ENCODE measurements at places on chromosomes 7 and 10.

- DNase-seq: peak; percentile 23
Observed at GRCh38 chr10:83991986-83992753, 147.1 kb upstream of the GHITM start.

DNA sequence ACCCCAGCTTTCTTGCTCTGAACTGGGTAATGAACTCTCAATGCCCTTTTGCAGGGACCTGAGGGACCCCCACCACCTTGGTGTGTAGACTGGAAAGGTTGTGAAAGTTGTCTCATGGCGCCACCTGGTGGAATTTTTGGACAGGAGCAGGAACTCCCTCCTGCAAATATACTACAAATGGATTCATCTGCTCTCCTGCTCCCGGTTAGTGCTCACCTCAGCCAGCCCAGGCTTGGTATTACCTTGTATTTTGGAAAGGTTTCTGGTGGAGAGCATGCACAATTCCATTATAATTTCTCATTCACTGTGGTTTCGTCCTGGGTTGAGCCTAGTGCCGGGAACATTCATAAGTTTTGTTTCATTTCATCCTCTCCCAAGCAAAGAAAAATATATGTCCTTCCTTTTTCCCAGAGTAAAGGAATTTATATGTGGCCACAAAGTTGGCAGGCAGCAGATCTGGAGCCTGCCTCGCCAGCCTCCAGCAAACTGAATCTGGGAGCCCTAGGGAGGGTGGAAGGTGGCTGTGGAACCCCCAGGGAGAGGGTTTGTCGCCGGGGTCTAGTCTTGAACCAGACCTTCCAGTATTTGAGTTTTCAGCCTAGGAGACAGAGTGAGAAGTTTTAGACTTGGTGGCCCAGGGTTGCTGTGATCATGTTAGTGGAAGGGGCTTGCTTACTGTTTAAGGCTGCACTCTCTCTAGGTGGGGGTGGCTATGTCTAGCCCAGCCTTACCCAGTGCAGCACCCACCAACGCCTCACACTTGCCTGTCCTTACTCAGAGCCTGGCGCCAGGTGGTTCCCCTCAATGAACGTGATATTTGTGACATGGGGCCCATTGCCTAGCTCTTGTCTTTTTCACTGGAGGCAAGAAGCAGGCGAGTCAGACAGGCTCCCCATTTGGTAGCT lies 9.5 kb downstream of the FAM241B start:
- DNase-seq: no peak

DNA sequence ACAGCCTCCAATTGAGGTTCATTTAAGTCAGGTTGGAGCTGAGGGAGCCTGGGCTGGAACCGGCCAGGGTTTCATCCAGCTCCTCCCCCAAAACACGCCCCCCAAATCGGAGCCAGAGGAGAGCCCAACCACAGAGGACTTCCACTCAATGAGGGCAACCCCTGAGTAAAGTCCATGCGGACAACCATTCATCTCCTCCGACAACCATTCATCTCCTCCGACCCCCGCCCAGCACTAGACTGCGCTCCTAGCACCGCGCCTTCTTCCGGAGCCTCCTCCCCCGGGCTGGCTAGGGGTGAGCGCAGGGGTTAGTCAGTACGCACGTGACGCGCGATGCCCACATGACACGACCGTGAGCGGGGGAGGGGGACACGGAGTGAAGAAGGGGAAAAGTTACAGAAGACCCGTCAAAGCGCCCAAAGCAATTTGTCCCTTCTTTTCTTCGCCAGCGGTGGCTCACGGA lies 1.4 kb downstream of the MAGI2 start:
- peak; percentile 36 for DNase-seq

DNA sequence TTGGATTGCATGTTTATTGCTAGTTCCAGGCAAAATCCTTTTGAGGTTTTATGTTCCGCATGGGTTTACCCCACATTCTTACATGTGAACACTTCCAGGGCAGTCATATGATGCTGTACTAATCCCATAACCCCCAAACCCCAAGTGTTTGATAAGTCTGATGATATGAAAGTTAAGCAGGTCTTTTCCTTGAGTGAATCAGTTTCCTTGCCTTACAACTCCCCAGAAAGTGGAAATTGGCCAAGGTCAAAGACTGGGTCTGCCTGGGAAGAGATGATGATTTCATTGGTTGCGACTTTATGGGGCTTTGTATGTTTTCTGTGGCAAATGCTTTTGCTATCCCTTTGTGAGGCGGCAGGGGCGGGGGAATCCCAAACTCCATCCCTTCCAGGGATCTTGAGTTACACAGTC lies 24.7 kb downstream of the AFAP1L2 start:
- DNase-seq: no peak

- no peak for DNase-seq
Observed at GRCh38 chr10:80988755-80989154, 451.1 kb downstream of the SH2D4B start.

- DNase-seq: no peak
Observed at GRCh38 chr10:93337309-93337721, 144.8 kb downstream of the MYOF start.

GRCh38 chr7:95658676-95659075 lies 62.4 kb upstream of the PDK4 start:
- no peak for DNase-seq

- no peak for DNase-seq
Observed at GRCh38 chr10:43707770-43708169, 59.1 kb upstream of the ZNF32 start.

GRCh38 chr7:158861004-158861787 lies 4.8 kb downstream of the DYNC2I1 start:
- DNase-seq: no peak

DNA sequence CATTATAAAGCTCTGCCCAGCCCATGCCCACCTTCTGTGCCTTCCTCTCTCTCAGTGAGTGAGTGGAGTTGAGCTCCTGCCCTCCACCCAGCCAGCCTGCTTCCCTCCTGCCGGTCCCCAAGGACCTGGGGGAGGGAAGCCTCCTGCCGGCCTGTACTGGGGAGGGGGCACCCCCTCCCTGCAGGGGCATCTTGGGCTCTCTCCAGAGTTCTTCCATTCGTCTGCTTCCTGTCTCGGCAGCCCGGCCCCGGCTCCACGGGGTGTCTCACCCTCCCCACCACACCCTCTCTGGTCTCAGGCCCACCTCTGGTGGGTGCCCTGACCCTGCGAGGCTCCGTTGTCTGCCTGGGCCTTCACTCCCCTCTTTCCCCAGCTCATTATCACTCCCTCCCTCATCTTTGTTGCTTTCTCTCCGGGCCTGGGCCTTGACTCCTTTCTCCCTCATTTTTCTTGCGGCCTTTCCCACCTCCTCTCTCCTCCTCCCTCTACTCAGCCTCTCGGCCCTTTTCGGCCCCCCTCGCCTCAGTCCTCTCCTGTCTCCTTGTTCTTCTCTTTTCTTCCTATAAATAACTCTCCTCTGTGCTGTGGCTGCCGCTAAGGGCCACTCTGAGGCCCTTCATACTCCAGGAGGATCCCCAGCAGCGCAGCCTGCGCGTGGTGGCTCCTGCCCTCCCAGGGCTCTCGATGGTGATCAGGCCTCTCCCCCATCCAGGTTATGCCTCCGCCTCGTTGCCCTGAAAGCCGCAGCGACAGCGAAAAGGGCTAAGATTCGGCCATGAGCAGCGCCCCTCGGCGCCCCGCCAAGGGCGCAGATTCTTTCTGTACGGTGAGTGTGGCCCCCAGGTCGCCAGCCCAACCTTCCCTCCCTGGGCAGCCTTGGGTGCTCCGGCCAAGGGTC lies 2.1 kb downstream of the SLC4A2 start:
- DNase-seq: no peak

DNA sequence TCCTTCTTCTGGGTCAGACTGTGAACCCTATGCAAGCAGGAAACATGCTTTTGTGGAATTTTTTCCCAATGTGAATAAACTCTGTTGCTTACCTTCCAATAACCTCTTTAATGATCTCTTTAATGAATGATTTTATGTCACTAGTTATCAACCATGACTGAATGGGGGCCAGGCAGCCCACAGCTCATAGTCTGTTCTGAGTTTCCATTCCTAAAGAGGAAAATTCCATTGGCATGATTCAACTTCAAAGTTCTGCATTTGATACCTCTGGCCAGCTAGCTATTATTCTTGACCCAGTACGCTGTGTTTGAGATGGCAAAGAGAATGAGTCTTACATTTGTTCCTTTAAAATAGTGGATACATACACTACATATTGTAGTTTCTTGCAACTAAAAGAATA lies 867.8 kb upstream of the CELF2 start:
- DNase-seq: no peak

DNA sequence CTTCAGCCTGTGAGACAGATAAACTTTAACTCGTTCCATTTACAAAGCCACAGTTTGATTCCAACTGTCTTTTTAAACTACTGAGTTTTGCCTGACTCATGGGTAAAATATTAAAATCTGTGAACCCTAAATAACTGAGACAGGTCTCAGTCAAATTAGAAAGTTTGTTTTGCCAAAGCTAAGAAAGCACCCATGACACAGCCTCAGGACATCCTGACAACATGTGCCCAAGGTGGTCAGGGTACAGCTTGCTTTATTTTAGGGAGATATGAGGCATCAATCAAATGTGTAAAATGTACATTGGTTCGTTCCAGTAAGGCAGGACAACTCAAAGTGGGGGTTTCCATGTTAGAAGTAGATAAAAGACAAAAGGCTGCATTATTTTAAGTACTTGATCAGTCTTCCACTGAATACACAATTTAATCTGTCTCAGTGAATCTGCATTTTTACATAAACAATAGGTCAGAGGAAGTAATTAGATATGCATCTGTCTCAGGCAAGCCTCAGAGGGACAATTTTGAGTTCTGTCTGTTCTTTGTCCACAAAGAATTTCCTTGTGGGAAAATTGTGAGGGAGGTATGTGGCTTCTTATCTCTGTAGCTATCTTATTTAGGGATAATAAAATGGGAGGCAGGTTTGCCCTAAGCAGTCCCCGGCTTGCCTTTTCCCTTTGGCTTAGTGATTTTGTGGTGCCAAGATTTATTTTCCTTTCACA lies 11.0 kb upstream of the PIP start:
- DNase-seq: no peak

DNA sequence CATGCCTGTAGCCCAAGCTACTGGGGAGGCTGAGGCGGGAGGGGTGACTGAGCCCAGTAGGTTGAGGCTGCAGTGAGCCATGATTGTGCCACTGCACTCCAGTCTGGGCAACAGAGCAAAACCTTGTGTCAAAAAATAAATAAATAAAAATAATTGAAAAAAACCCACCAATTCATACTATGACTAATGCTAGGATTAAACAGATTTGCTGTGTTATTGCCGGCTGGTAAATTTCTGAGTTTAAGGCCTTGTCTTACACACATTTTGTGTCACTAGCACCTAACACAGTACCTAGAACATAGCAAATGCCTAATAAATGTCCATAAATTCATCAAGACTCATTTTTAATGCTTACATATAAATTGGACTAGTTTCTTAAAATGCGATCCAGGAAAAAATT lies 8.7 kb downstream of the ESYT2 start:
- no peak for DNase-seq

DNA sequence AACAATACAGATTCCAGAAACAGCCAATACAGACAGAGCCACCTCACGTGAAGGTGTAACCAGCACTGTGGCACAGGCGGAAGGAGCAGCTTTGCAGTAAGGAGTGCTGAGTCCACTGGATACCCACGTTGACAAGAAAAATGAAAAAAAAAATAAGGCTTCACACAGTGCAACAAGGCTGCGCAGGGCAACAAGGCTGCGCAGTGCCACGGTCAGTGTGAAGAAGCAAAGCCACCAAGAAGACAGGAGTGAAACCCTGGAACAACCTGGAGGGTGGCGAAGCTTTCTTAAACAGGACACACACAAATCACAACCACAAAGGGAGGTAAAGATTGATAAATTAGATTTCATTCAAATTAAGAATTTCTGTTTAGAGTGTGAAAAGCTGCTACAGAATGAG lies 204.0 kb downstream of the MAD1L1 start:
- DNase-seq: no peak

- DNase-seq: peak; percentile 31
Observed at GRCh38 chr10:7788639-7789286, 786 bp downstream of the ATP5F1C start.

DNA sequence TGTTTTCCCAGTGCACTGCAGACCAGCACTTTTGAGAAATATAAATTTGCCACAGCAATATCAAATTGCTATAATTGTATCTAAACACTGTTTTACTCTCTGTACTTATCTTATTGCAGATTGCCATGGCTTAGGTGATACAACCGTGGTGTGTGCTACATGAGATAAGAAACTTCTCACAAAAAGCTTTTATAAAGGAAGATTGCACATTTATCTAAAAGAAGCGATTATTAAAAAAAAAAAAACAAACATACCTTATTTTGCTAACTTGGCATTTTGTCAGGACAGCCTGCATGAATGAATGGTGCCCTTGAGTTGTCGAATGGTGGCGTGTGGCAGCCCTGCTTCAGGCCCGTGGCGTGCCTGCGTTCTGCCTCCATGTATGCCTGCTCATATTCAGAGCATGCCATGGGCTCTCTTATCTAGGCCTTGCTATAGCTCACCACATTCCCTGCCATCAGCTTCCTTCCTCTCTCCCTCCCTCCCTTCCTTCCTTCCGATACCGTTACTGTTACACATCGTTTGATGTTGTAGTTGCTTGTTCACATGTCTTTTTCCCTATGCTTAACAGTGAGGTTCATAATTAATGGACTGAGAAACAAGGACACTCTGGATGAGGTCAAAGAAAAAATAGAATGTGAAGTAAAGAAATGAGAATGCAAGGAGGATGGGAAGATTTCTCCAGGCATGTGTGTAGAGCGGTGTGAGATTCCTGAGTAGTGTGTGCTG lies 34.9 kb downstream of the PRKAR2B start:
- DNase-seq: no peak

DNA sequence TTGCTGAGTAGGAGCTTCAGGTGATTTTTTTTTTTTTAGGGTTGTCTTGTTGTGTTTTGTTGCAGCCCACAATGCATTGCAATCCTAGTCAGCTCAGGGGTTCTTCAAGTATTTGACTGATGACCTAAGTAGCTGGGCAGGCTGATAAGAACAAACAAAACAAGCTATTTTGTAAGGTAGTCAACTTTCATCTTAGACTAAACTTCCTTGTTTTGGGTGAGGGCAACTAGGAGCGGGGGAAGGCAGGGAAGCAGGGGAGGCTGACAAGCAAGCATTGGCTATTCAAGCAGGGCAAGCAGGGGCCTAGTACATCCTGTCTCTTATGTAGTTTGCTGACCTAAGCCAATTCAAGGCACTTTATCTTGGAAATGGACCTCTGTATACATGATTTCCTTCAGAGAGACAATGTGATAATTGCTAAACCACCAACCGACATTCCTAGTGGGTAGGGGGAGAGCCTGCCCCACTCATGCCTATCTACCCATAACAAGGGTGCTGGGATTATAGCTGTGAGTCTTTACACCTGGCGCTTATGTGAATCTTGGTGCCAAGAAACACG lies 163.3 kb upstream of the PRKCQ start:
- DNase-seq: no peak

GRCh38 chr10:82660205-82660604 lies 785.2 kb downstream of the NRG3 start:
- no peak for DNase-seq

GRCh38 chr7:21099432-21099831 lies 312.7 kb upstream of the SP8 start:
- DNase-seq: no peak

- DNase-seq: no peak
Observed at GRCh38 chr7:38880454-38880853, 28.5 kb downstream of the VPS41 start.

DNA sequence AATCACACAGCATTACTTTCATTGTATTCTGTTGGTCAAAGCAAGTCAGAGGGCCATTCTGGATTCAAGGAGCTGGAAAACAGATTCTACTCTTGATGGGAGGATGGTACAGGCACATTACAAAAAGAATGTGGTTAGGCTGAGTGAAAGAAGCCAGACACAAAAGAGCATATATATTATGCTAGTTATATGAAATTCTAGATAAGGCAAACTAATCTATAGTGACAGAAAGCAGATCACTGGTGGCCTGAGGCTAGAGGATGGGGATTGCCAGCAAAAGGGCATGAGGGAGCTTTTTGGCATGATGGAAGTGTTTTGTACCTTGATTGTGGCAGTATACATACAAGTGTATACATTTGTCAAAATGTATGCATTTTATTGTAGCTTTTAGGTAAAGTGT lies 96.8 kb downstream of the SPAG6 start:
- DNase-seq: no peak
